ENCODE measurements at places on chromosomes 1 and 21.

GRCh38 chr1:236141447-236142252 lies 689 bp upstream of the GPR137B start:
- DNase-seq, result no peak

DNA sequence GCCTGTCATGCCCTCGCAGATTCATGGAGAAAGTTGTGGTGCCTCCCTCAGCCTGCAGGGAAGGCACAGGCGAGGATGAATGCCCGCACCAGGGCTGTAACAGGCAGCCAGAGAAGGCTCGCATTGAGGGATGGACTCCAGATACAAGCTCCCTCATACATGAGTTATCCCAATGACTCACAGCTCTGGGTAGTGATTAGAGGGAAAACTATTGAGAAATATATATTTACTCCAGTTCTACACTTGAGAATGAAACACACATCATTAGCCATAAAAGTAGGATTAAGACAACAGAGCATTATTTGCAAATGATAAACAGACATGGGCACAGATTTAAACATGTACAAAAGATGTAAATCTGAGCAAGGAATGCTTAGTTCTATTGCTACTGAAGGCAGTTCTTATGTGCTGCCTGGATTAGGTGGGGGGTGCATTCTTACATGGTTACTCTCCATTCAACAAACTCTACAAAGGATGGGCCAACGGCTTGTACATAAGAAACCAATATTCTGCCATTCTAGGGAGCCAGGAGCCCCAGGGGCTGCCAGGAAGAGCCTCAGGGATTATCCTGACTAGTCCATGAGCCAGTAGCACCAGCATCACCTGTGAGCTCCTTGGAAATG lies 97.9 kb downstream of the CSMD2 start:
- no peak for DNase-seq

GRCh38 chr1:83822208-83822607 lies 176.7 kb downstream of the TTLL7 start:
- DNase-seq, result no peak

DNA sequence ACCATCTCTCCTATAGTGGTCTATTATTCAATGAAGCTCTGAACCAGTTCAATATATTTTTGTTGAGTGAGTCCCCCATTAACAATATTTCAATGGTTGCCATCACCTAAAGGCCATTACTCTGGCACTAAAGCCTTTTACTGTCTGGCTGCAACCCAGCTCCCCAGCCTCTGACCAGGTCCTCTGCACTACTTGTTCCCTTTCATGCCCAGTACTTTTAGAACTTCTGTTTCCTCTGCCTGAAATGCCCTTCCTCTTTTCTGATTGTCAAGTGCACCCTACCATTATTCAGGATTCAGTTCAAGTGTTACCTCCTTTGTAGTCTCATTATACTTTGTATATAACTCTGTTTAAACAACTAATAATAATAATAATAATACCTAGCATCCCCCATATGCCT lies 30.4 kb upstream of the ZFYVE9 start:
- no peak for DNase-seq
